Activated CD4-positive, alpha-beta T cell treated with anti-CD3 and anti-CD28 coated beads for 4 hours (primary cell): ENCODE measurements at places on chromosomes 4 and X.
A peak's percentile ranks its signal among the peaks of the same experiment; 100 is the strongest.

DNA sequence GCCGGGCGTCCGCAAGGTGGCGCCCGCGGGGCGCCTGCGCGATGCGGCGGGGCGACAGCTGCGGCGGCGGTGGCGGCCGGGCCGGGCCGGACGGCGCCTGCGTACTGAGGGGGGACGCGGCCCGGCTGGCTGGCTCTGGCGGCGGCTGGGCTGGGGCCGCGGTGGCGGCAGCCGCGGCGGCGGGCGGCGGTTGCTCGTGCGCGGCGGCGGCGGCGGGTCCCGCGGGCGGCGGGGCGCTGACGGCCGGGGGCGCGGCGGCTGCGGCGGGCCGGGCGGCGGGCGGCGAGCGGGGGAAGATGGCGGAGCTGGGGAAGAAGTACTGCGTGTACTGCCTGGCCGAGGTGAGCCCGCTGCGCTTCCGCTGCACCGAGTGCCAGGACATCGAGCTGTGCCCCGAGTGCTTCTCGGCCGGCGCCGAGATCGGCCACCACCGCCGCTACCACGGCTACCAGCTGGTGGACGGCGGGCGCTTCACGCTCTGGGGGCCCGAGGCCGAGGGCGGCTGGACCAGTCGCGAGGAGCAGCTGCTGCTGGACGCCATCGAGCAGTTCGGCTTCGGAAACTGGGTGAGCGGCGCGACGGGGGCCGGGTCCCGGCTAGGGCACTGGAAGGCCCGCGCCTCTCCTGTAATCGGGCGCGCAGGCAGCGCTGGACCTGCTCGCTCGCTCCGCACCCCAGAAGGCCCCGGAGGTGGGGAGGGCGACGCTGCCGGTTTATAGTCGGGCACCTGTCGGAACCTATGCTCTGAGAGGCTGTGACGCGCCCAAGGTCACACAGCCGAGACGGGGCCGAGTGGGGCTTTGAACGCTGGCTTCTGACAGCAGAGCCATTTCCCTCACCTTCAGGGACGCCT lies at the start of gene TADA2B:
TSS of gene TADA2B (plus strand) at position 89 of the 853 bp plus-strand sequence. CDS start at position 297, 208 bp downstream.
- DNase-seq: peak; percentile 51

DNA sequence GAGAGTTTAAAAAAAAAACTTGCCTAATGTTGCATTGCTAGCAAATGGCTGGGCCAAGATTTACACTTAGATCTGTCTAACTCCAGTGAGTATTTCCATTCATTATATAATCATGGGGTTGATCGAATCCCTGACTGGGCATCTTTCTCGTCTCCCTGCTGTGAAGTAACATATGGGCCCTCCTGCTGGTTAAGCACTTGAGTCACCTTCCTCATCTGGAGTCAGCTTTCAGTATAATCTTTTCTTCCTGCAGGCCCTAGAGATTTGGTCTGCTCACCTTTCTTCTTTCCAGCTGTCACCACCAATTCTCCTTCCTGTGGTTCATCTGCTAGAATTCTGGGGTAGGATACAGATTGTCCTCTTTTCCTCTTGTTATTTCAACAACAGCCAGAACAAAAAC lies 41.6 kb downstream of the TIGD2 start:
- no peak for DNase-seq

GRCh38 chr4:153611679-153612078 lies 72.4 kb upstream of the TLR2 start:
- DNase-seq: no peak

DNA sequence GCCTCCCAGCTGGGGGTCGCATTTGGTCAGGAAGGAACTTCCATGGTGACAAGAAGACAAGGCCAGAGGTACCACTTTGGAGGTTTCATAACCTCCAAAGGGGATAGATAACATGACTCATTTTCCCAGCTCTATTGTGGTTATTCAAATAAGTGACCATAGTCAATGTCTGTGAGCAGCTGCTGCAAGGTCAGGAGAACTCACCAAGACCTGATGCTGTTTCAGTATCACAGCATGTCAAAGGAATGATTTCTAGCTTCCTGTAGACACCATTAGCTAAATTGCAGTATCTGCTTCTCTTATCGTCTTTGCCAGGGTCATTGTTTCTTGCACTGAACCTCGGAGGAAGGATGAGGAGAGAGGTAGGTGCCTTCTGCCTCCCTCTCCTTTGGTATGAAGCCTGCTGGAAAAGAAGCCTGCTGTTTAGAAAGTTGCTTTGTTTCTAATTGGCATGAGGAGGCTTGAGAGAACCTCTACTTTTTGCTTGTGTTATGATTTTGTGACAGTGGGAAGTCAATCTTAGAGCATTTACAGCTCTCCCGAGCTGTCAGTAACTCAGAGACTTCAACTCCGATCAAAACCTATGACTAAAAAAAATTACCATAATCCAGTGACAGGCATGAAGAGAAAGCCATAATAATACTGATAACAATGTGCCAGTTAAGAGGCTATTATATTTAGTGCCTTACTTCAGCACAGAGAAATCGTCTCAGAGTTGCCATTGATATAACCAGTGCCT lies 38.0 kb upstream of the GATB start:
- DNase-seq: no peak

DNA sequence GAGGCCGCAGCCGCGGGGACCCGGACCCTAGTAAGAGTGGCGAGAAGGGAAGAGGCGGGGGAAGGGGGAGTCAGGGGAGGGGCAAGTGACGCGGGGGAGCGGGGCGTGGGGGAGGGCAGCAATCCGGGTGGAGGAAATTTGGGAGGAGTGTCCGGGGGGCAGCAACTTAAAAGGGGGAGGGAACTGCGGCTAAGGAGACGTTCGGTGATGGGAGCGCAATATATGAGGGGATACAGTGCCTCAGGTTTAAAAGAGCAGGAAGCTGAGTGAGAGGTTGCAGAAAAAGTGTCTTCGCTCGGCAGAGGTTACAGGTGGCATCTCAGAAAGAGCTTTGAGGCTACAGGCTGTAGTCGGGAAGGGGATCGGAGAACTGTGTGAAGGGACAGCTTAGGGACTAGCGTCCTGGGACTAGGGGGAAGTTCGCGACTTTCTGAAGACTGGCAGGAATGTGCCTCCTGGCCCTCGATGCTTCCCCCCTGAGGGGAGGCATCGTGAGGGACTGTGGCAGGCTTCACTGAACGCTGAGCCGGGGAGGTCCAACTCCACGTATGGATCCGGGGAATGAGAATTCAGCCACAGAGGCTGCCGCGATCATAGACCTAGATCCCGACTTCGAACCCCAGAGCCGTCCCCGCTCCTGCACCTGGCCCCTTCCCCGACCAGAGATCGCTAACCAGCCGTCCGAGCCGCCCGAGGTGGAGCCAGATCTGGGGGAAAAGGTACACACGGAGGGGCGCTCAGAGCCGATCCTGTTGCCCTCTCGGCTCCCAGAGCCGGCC lies 519 bp downstream of the FOXO4 start:
- no peak for DNase-seq

DNA sequence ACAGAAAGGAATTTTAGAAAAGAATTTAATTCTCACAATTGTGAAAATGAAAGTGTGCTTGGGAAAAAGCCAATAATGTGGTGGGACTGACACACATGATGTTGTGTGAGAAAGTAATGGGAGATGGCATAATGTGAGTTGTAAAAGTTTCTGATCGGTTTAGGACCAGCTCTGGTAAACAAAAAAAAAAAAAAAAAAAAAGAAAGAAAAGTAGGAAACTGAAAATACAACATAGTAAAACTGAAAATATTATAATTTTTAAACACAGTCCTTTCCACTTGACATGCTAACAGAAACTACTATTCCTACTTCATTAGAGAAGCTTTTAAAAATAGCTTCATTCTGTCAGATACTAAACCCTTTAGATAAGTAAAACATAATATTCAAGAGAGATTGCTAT lies 28.2 kb downstream of the RAP1GDS1 start:
- no peak for DNase-seq

GRCh38 chr4:27123769-27124124 lies 263.1 kb downstream of the STIM2 start:
- DNase-seq: no peak

GRCh38 chrX:79110731-79111130 lies 33.8 kb upstream of the GPR174 start:
- no peak for DNase-seq

GRCh38 chrX:47146121-47146935 lies 1.3 kb downstream of the RBM10 start:
- no peak for DNase-seq

- DNase-seq: peak; percentile 52
Observed at GRCh38 chr4:128862608-128863311, 53.3 kb downstream of the JADE1 start.

DNA sequence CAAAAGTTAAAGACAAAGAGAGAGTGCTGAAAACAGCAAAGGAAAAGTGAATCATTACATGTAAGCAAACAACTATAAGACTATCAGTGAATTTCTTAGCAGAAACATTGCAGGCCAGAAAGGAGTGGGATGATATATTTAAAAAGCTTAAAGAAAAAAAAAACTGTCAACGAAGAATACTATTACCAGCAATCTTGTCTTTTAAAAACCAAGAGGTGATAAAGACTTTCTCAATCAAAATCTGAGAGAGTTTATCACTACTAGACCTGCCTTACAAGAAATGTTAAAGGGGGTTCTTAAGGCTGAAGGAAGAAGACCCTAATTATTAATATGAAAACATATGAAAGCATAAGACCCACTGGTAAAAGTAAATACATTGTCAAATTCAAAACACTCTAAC lies 132.5 kb upstream of the ZCCHC13 start:
- no peak for DNase-seq
